ENCODE measurements at places on chromosomes 11 and 22. TPM values are rescaled to one million over a fixed set of nuclear protein-coding genes. Genes with fewer than 3 reads are reported as not detected.

GRCh38 chr11:122345586-122345985, 229.6 kb upstream of the BLID start:
- DNase-seq = no peak

DNA sequence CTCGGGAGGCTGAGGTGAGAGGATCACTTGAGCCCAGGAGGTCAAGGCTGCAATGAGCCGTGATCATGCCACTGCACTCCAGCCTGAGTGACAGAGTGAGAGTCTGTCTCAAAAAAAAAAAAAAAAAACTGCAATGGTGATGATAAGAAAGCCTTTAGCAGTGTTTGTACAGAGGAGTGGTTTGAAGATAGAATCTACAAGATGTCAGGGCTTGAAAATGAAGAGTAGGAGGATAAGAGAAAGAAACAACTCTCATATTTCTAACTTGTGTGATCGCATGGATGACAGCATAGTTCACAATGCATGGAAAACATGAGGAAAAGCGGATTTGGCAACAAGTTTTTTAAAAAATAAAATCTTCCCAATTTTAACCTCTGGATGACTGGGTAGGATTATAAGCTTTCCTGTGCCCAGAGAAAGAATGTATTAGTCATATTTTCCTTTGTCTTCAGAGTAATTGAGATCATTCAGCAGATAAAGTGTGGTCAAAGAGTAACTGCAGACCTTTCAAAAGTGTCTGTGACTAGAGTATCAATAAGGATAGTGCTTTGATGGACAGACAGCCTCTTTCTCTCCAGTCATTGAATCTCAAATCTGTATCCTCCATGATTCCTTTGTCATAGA, 328.1 kb downstream of the CASP12 start:
- no peak for DNase-seq

- no peak for DNase-seq
Measured at GRCh38 chr11:61689164-61689496, 8.9 kb downstream of the DAGLA start.

GRCh38 chr11:112543390-112543789, 282.7 kb upstream of the PLET1 start:
- DNase-seq = no peak

DNA sequence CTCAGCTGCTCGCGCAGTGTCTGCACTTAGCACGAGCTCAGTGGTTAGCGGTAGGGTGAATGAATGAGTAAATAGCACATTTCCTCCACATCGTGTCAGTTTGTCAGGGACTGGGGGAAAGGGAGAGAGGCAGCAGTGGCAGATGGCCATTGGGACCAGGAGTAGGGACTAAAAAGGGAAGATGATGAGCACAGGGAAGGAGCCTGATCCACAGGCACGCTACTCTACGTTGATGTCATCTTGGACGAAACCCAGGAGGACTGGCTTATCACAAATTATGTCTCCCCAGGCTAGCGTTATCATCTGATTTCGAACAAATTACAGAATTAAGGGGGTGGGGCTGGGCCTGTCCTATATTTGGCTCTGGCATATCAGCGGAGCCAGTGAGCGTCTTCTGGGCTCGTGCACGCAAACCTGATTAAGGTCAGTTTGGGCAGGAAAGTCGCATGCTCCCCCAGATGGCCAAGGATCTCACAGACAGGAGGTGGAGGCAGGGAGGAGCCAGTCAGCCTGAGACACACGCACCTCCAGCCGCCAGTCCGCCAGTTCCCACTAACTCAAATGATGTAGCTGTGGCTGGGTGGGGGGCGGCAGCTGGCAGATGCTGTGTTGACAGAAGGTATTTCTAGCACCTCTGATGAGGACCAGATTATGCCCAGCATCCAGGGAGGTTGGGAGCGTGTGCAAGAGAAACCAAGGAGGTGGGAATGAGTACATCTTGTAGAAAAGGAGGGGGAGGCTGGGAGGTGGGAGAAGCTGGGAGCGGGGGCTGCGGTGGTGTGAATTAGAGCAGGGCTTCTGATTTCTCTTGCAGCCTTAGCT, 97.4 kb upstream of the PRDM11 start:
- DNase-seq = no peak

DNA sequence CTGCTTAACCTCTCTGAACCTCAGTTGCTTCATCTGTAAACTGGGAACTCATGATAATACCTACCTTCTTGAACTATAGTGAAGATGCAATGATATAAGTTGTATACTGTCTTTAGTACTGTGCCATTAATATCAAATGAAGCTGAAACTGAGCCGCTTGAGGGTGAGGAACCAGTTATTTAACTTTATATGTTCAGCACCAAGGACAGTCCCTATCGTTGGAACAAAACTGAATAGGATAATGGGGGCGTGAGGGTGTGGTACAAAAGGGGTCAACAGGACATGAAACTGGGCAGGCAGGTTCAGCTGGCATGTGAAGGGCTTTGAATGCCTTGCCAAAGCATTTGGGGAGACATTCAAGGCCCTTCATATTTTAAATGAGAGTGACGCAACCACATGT, 112.6 kb downstream of the C11orf91 start:
- no peak for DNase-seq

- DNase-seq = no peak
Measured at GRCh38 chr11:82507288-82507687, 226.4 kb downstream of the FAM181B start.

- no peak for DNase-seq
Measured at GRCh38 chr11:96230686-96231085, 112.3 kb downstream of the MAML2 start.

DNA sequence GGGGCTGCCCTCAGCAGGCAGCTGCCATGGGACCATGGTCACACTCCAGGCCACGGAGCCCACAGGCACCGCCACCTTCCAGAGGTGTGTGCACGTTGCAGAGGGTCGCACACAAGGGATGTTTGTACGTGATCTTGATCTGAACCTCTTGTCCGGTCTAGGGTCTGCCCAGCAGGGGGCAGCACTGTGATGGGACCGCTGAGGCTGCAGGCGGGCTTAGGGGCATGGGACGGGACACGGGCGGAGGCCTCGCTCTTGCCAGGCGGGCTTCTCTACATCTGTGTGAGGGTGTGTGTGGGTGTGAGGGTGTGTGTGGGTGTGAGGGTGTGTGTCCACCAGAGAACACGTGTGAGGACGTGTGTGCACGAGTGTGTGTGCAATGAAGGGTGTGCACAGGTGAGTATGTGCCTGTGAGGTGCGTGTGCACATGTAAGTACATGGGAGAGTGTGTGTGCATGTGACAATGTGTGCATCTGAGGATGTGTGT, 52.4 kb downstream of the CACNA1I start:
- peak; percentile 40 for DNase-seq

- DNase-seq = no peak
Measured at GRCh38 chr11:111378861-111379601, at the start of gene POU2AF1. Gene POU2AF1, minus strand, starts transcription at chr11:111379275. Its CDS starts 98 bp downstream, at chr11:111379177.

- DNase-seq = no peak
Measured at GRCh38 chr22:45946805-45947600, 30.0 kb downstream of the WNT7B start.

GRCh38 chr11:28759311-28759710, 651.1 kb downstream of the METTL15 start:
- peak; percentile 2 for DNase-seq

DNA sequence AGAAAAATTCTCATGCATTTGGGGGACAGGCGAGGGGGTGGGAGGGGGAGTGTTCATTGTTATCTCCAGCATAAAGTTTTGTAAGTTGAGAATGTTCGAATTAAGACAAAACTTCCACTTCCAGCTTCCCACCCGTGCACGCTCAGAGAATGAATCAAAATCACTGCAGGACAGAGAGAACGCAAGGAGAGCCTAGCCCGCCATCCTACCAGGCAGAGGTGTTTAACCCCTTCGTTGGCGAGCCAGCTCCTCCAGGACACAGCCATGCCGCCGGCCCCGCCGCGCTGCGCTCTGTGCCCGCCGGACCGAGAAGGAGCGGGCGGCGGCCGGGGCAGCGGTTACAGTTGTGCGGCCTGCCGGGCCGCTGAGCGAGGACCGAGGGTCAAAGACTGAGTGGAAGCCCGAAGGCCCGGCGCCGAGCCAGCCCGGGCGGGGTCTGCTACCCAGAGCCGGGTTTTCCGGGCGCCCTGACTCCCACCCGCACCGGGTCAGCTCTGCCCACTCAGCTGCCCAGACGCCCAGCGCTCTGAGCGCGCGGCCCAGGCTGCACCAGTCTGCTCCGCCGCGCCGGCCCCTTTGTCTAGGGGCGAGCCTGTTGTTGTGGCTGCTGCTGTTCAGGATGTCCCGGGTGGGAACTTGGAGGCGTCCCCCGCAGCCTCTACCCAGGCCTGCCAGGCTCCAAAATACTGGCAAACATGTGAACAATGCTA, at the start of gene NOX4:
NOX4 (minus strand) TSS at position 395 of the 710 bp plus-strand sequence; CDS start at position 266, 129 bp downstream.
- DNase-seq = no peak

DNA sequence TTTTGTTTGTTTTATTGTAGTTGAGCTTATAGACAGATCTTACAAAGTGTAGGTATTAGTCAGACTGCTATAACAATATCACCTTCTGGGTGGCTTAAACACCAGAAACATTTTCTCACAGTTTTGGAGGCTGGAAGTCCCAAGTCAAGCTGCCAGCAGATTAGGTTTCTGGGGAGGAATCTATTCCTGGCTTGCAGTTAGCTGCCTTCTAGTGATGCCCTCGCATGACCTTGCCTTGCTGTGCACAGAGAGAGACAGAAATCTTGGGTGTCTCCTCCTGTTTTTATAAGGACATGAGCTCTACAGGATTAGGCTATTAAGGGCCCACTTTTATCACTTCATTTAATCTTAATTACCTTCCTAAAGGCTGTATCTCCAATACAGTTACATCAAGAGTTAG, 1635.2 kb downstream of the FAM181B start:
- no peak for DNase-seq

- DNase-seq = no peak
Measured at GRCh38 chr11:79570104-79570503, 129.3 kb upstream of the TENM4 start.

- no peak for DNase-seq
Measured at GRCh38 chr11:92277871-92278270, 53.3 kb downstream of the FAT3 start.

DNA sequence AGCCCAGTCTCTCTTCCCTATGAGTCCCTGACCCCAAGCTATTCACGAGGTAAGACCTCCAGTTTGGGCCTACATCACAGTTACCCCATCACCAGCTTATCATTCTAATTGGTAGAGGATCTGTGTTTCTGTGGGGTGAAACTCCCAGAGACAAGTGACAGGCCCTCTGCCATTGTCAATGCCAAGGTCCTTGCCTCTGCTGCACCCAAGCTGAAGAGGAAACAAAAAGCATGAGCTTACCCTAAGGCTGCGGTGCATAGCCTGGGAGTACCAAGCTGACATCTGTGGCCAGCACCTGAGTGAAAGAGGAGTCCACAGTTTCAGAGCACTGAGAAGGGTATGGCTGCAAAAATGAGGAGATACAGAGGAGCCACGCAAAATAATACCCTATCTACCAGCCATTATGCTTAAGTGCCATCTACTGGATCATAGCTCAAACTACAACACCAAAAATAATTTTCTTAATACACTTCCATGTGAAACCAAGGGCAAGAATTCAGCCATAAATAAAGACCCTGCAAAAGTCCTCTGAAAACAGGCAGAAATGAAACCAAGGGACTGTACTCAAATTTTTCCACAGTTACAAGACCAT, 62.3 kb upstream of the ANO5 start:
- no peak for DNase-seq

DNA sequence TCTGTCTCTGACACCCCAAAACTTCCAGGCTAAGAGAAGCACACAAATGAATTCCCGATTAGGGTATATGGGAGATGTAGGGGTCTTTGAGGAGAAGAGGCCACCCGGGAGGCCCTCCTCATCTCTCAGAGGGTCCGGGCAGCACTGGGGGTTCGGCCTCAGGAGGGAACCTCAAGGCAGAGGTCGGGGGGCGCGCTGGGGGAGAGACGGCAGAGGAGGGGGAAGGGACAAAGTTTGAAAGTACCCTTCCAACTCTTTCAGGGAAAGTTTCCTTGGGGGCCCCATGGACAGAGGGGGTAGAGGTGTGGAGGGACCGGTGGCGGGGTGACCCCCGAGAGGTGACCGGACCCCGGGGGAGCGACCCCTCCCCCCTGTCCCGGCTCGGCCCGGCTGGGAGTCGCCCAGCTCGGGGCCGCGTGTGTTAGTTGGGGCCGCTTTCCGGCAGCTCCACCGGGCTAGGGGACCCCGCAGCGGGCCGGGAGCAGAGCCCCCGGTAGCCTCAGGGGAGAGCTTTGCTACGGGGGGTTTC, 3.3 kb upstream of the GCAT start:
- DNase-seq = no peak

DNA sequence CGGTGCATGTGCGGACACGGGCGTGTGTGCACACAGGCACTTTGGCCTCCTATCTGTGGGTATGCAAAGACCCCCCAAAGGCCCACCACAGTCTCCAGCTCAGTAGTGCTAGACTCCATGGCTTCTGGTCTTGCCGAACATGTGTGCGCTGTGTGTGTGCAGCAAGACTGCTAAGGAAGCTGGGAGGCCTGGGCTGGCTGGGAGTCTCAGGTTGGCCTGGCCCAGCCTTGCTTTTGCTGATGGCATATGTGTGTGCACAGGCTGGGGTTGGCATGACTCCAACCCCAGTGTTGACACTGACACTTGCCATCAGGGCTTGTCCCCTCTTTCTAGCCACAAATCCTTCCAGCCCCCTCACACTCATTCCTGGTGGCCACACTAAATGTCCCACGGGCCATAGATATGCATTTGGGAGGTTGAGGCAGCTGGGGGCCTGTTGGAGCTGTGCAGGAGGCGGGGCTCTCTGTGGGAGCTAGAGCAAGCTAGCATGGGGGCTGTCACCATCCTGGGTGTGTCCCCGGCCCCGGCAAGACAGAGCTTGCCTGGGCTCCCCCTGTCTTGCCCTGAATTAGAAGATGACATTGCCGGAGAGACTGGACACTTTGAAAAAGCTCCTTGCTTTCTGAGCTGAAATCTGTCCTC, 60.9 kb upstream of the NECTIN1 start:
- DNase-seq = no peak

DNA sequence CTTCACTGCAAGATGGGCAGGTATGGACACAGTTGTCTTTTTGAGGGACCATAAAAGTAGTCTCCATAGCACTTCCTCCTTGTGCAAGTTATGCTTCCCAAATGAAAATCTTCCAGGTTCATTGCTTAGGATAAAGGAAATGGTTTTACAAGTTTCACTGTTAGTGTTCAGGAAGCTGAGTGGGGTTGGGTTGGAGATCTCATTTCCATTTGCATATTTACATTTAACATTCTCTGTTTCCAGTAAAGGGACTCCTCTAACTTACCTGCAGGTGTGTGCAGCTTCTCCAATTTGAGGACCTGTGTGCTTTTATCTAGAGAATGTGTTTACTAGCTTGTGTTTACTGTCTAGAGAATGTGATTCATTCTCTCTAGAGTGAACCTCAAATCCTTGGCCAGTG, 141.3 kb upstream of the POU2AF2 start:
- no peak for DNase-seq

GRCh38 chr22:31243339-31244045, 31.4 kb downstream of the LIMK2 start:
- peak; percentile 51 for DNase-seq

KDM4D gene
- total RNA-seq = 2.1 TPM

TEAD1 gene
- total RNA-seq = 103 TPM

NAALADL1 gene
- not detected for total RNA-seq

OR52E8 gene
- not detected for total RNA-seq

AMPD3 gene
- 25.9 TPM for total RNA-seq

NPAS4 gene
- not detected for total RNA-seq

MRGPRE gene
- not detected for total RNA-seq

F2 gene
- total RNA-seq = 0.47 TPM

FOXR1 gene
- total RNA-seq = not detected

RAB39A gene
- total RNA-seq = not detected

FAM227A gene
- total RNA-seq = 3.9 TPM

RBM4B gene
- 18.1 TPM for total RNA-seq

All from HCT116 (cell line).